ENCODE measurements at places on chromosomes 5 and 9.

- DNase-seq = no peak
Measured at GRCh38 chr5:324736-325612, 3.5 kb downstream of the AHRR start.

- DNase-seq = no peak
Measured at GRCh38 chr5:152556784-152557183, 151.7 kb upstream of the NMUR2 start.

GRCh38 chr5:4777435-4777834, 362.7 kb upstream of the ADAMTS16 start:
- DNase-seq = no peak

DNA sequence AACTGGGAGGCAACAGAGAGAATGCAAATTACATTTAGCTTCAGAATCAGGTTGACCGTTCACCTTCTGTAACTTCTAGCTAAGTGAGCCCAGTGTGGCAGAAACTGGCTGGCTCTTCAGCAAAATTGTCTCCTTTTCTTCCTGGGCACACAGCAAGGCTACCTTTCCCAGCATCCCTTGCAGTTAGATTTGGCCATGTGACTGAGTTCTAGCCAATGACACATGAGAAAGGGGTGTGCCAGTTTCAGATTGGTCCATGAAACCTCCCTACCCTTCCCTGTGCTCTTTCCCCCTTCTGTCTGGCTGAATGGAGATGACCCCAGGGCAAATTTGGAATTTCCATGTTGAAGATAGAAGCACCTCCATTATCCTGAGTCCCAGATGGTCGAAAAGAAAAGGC, 72.5 kb upstream of the SMIM23 start:
- no peak for DNase-seq

DNA sequence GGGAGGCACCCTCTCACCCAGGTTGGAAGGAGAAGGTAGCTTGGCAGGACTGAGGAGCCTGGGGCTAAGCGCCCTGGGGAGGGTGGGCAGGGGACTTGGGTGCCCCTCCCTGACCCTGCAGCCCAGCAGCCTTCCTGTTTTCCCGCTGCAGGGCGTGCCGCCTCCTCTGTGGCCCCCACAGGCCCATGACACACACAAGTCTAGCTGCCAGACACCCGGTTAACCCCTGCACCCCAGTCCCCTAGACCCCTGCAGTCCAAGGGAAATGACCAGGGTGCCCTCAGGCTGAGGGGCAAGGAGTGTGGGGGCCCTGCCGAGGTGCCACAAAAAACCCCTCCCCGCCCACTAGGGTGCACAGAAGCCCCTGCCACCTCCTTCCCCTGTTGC, 33.0 kb downstream of the GOLGA2 start:
- no peak for DNase-seq

GRCh38 chr5:78471896-78472295, 111.5 kb downstream of the SCAMP1 start:
- DNase-seq = no peak

DNA sequence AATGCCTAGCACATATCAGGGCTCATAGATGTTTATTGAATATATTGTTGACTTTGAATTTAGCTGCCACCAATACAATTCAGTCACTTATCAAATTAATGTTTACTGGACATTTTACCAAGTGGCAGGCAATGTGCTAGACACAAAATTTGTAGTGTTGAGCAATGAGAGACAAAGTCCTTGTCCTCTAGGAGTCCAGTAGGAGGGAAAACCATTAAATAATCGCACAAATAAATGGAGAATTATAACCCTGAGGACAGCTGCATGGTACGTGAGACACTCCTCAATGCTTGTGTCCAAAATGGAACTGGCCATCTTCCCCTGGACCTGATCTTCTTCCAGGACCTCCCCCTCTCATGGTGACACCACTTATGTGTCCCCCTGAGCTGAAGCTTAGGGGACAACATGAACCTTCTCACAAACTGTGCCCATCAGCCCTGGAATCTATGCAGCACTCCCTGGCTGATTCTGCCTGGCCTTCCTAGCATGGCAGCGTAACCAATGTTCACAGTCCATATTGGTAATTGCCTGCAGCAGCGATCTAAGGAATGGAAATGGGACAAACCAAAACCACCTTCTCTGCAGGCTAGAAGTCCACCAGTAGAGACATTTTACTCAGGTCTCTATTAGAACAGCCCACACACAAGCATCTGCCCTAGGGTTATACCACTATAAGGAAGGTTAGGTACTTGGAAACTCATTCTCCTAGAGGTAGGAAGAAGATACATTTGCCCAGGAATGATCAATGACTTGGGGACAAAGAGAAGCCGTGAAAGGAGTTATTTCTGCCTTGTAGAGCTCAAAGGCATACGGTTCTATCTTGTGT, 75.5 kb downstream of the FGF1 start:
- DNase-seq = no peak

GRCh38 chr5:145991044-145991575, 54.7 kb downstream of the SH3RF2 start:
- DNase-seq = no peak

DNA sequence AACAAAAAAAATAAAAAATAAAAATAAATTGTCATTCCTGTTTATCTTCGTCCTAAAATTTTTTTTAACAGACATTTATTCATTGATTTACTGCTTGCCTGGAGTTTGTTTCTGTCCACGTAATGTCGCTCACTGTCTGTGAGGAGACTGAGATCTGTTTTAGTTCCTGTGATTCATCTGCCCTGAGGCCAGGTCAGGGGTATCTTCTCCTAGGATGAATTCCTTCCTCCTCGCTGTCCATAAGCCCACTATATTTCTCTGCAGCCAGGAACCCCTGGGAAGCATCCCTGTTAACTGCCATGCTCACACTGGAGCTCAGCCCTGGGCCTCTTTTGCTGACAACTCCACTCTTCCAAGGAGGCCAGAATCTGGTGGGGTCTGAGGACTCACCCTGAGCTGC, 682.0 kb downstream of the MTRR start:
- DNase-seq = no peak

- no peak for DNase-seq
Measured at GRCh38 chr9:125655691-125656410, 51.2 kb downstream of the MAPKAP1 start.

- no peak for DNase-seq
Measured at GRCh38 chr9:131995382-131995781, 84.3 kb downstream of the MED27 start.

DNA sequence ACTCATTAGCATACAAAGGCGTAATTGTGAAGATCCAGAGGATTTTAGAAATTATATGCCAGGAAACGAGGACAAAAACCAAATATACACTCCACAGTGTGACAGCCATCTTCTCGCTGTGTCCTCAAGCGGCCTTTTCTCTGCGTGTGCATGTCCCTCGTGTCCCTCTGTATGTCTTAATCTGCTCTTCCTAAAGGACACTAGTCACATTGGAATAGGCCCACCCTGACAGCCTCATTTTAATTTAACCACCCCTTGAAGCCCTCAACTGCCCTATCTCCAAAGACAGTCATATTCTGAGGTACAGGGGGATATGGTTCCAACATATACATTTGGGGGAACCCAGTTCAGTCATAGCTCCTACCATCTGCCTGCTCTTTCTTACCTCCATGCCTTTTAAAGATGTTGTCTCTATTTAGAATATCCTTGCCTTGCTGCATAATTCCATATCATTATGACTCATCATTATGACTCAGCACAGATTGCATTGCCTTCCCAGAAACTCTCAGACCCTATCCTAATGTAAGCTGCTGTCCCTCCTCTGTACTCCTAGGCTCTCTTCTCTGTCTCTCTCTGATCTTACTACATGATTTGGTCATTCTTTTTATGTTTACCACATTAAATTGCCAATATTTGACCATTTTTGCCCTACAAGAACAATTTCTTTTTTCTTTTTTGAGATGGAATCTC, 210.9 kb downstream of the AOPEP start:
- no peak for DNase-seq

GRCh38 chr5:150254363-150254762, 35.2 kb downstream of the CAMK2A start:
- DNase-seq = no peak

DNA sequence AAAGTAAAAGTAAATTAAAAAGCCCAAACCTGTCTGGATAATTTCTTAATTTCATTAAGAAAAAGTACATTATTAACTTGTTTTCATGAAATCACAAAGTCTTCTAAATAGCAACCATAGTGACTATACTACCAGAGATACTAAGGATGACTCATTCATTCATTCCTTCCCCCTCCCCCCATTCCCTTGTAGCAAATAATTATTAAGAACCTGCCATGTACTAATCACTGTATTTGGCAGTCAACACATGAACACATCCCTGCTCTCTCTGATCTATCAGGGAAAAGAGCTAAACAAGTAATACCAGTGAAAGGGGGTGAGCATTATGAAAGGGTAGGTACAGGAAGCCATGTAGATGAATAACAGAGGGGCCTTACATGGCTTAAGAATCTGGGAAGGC, 203.9 kb downstream of the CWC27 start:
- DNase-seq = no peak

DNA sequence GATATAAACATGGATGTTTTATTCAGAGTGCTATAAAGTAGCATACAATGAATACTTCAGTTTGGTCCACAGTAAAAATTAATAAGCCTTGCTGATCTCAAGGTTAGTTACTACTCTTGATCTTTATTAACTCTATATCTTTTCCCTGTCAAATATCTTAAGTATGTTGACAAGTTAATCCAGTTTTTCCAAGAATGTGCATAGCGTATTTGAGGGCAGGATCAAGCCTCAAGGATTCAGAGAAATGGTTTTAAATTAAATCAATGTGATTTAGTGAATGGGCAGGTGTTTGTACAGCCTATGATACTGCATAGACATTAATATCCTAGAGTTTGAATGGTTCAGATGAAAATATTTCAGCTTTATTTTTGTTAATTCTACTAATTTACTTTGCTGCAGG, 20.7 kb downstream of the MATR3 start:
- no peak for DNase-seq

DNA sequence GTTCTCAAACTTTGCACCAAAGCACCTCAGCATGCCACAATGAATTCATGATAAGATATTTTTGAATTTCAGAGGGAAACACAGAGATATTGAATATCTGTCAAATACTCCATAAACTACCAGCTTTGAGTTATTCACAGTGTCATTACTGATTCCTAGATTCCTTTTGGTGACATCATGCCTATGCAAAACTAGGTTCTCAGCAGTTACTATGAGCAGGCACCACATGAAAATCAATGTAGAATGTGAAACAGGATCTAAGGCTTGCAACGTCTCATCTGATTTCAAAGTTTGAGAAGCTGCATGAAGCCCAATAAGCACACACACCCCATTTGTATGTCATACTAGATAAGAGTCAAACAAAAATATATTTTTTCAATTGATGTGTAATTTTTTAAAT, 426.5 kb downstream of the NR2F1-AS1 start:
- DNase-seq = no peak

GRCh38 chr9:26169708-26170107, 491.5 kb upstream of the TUSC1 start:
- DNase-seq = no peak

- DNase-seq = no peak
Measured at GRCh38 chr9:83633676-83634075, 10.7 kb downstream of the IDNK start.

DNA sequence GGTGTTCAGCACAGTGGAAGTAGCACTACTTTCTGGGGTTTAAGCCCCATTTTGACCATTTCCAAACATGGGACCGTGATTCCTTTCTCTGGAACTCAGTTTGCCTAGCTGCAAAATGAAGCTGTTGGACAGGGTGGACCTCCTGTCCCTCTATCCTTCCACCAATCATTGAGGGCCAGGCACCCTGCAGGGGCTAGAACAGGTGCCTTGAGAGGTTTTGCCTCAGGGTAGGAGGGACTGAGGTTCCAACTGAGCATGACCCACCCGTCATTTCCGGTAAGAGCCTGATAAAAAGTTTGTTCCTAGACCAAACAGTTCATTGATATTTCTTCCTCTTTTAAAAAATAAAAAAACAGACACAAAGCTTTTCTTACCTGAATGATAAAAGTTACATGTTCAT, 116.5 kb downstream of the MVB12B start:
- no peak for DNase-seq

DNA sequence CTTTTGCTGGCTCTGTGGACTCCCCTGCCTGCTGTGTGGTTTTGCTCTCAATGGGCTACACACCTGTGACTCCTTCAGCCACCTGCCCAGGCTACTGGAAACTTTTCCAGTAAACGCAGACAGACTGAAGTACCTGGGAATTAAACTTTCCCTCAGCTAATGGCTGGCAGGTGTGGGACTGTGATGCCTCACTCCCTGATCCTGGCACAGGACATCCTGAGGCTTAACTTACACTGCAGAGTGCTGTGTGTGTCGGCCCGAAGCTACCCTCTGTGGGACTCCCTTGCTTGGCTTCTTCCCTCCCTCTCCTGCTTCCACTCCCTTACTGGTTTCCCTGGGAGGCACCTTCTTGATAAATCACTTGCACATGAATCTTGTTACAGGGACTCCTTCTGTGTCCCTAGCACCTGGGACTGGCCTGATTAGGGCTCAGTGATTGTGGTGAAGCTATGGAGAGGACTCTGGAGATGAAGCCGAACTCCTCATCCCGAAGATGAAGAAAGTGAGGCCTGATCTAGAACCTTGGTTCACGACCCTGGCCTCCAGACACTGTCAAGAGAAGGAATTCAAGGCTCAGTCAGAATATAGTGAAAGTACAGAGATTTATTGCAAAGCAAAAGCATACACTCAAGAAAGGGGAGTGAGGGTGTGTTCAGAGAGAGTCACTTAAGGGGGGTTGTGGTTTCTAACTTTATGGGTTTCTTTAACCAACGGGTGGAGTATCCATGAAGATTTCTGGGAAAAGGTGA, 113.4 kb upstream of the ALDH1B1 start:
- no peak for DNase-seq

DNA sequence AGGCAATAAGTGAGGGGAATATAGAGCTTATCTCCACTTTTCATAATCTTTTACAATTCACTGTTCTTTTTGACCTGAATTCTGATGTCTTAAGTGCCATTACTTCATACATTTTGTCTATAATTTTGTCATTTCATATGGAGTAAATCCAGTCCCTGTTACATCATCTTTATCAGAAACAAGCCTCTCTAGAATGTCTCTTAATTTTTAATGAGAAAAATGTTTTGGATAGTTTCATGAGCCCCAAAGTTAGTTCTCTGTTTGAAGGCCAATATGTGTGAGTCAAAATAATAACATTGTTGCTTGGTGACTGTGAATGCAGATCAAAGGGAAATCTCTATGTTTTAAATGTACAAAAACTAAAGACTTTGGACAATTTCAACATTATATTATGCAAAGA, 329.6 kb upstream of the ARRDC3 start:
- DNase-seq = no peak

- no peak for DNase-seq
Measured at GRCh38 chr5:144191531-144191930, 20.9 kb downstream of the KCTD16 start.

DNA sequence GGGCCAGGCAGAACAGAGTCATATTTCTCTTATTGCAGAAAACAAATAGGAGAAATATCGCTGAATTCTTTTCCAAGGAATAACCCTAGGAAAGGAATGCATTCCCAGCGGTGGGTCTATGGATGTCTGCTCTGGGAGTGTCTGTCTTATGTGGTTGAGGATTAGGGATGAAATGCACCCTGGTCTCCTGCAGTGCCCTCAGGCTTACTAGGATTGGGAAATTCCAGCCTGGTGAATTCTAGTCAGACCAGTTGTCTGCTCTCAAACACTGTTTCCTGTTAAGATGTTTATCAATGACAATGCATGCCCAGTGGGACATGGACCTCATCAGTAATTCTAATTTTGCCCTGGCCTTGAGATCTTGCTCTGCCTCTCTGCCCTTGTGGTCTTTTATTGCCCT, 136.1 kb upstream of the ELAVL2 start:
- DNase-seq = no peak

All from testis (tissue), 5 donors.